ENCODE measurements at places on chromosomes 2 and 18.

DNA sequence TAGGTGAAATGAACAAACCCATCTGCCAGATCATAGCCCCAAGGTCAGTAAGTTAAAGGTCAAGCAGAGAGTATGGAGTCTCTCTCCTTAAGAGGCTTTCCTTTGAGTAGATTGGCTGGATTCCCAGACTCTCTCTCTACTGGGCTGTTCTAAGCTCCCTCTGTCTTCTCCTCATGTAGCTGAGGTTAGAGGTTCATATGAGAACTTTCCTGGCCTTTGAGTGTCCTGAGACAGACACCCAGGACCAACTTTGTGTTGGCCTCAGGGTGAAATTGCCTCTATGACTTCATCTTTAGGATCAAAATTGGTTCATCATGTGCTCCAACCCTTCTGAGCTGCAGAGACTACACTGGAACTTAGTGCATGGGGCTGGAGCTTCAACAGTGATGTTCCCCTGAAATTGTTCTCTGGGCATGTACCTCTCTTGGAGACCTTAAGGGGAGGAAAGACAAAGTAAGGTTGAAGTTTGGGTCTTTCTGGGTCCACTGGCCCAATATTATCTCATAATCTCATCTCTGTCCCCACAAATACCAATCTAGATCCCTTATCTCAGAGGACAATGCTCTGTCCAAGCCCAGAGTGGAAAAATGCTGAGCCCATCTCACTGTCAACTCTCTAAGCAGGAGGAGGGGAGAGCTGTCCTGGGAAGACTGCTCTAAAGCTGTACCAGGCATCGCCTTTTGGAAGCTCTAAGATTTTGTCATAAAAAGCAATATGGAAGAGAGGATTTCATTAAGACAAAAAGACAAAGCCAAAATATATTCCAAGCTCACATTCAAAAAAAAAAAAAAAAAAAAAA lies 177.3 kb upstream of the ARL4C start:
- no peak for DNase-seq

- DNase-seq, result no peak
These were observed 26.2 kb downstream of the MMADHC start for GRCh38 chr2:149561309-149561926.

DNA sequence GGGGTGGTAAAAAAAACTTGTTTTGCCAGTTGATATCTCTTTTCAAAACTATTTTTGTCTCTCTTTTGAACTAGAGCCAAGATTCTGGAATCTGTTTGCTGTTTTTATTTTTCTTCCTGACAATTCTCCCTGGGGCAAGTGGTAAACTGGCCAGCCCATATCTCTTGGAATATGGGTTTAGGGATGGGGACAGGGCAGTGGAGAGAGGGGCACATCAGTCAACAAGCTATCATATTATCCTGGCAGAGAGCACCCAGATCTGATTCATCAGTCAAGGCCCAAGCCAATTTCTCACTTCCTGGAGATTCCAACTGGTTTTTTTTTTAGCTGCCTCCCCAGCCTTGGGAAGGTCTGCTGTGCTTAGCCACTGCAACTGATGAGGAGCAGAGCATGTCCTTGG lies 52.3 kb downstream of the ARHGAP28 start:
- DNase-seq, result no peak

GRCh38 chr2:67446491-67446911 lies 49.4 kb downstream of the ETAA1 start:
- DNase-seq, result no peak

GRCh38 chr2:238478216-238478615 lies 51.5 kb downstream of the ASB1 start:
- DNase-seq, result no peak

All from HEK293T (cell line).